ENCODE measurements at places on chromosomes 1 and 21. TPM values are rescaled to one million over a fixed set of nuclear protein-coding genes. Genes with fewer than 3 reads are reported as not detected.
A peak's percentile ranks its signal among the peaks of the same experiment; 100 is the strongest.

GRCh38 chr1:154955039-154955717, 721 bp downstream of the PBXIP1 start:
- H3K27ac ChIP-seq: peak overlapping the region; percentile 77
- H3K27me3 ChIP-seq: no peaks in the 10 kb centered on the region
- no peak for DNase-seq
- H3K36me3 ChIP-seq: peaks cover 21% of the 10 kb centered on the region
- H3K4me3 ChIP-seq: peak overlapping the region; percentile 51

DNA sequence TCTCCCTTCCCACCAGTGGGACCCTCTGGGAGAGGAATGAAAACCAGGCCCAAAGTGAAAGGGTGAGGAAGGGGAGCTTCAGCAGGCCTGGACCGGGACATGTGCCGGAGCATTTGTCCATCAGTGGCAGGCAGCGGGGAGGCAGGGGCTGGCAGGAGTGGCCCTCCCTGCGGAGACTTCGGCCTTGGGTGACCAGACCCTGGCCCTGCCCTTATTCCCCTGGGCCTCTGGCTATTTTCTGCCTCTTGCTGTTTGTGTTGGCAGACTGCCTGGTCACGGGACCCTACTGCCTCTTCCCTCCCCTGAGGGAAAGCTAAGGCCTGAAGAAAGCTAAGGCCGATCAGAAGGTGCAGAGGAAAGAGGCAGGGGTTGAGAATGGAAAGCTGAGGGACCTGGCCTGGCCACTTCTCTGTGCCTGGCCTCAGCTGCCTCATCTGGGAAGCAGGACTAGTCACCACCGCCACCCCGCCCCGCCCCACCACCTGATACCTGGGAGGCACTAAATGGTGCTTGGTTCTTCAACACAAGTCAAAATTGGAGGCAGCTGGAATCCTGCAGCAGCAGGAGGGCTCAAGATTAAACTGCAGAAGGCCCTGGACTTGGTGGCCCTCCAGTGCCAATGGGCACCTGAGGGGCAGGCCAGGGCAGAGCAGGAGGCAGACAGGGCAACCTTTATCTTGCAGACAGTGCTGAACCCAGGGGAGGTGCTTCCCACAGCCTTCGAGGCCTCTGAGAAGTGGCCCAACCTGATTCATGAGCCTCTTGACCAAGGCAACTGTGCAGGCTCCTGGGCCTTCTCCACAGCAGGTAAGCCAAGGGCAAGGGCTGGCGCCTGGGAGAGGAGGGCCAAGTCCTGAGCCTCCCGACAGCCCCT, 7.9 kb downstream of the TINAGL1 start:
- DNase-seq: no peak
- H3K27ac ChIP-seq: no peak overlapping the region
- no peak overlapping the region for H3K4me3 ChIP-seq
- H3K4me1 ChIP-seq: peaks cover 13% of the 10 kb centered on the region
- H3K27me3 ChIP-seq: no peaks in the 10 kb centered on the region
- H3K36me3 ChIP-seq: no peaks in the 10 kb centered on the region

GRCh38 chr1:208965351-208965750, 618.2 kb upstream of the CAMK1G start:
- H3K27me3 ChIP-seq: no peaks in the 10 kb centered on the region
- H3K36me3 ChIP-seq: no peaks in the 10 kb centered on the region
- DNase-seq: no peak
- no peak overlapping the region for H3K27ac ChIP-seq
- no peak overlapping the region for H3K4me3 ChIP-seq
- no peaks in the 10 kb centered on the region for H3K4me1 ChIP-seq

GRCh38 chr1:167824163-167824794, 89.7 kb downstream of the ADCY10 start:
- H3K4me3 ChIP-seq: no peak overlapping the region
- no peaks in the 10 kb centered on the region for H3K36me3 ChIP-seq
- H3K27me3 ChIP-seq: no peaks in the 10 kb centered on the region
- no peak overlapping the region for H3K27ac ChIP-seq
- H3K4me1 ChIP-seq: no peaks in the 10 kb centered on the region

OR2L13 gene
- total RNA-seq: not detected

GRCh38 chr21:33236766-33237165, 7.0 kb downstream of the IFNAR2 start:
- no peak overlapping the region for H3K4me3 ChIP-seq
- H3K27ac ChIP-seq: no peak overlapping the region
- no peaks in the 10 kb centered on the region for H3K36me3 ChIP-seq
- no peaks in the 10 kb centered on the region for H3K27me3 ChIP-seq
- DNase-seq: peak; percentile 37
- H3K4me1 ChIP-seq: peaks cover 50% of the 10 kb centered on the region

- H3K4me3 ChIP-seq: no peak overlapping the region
- H3K4me1 ChIP-seq: no peaks in the 10 kb centered on the region
- no peaks in the 10 kb centered on the region for H3K36me3 ChIP-seq
Observed at GRCh38 chr1:20426923-20427322, 59.1 kb downstream of the CAMK2N1 start.

DNA sequence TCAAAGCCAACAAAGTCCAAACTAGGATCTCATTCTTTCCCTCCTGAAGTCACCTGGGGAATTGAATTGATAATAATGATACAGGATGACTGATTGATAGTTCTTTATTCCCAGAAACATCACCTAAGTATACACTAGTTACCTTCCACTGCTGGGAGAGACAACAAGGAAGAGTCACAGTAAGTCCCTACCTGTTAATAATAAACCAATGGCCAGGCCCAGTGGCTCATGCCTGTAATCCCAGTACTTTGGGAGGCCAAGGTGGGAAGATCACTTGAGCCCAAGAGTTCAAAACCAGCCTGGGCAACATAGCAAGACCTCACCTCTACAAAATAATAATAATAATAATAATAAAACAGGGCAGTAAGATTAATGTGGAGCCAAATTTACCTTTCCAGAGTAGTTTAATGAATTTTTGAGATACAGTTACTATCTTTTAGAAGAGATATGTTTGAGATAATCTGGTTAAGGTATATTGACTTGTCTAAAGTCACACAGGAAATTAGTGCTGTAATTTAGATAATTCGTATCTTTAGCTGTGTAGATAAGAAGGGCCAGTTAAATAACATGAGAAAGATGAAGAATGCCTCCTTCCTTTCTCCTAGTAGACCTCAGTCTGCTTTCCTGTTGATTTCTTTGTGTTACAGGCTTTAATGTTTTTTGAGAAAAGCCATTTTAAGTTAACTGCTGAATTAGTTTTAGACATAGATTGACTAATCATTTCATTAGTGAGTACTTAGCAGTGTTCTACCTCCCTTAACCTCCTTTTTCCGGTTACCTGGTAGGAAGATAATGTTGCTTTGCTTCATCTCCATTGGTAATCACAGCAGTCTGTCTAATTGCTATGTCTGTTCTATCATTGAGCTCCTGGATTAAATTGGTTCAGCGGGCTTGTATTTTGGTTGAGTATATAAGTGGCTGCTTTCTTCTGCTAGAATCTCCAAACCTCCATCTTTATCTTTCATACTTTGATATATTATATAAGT, 22.0 kb downstream of the SMAP2 start:
- peaks cover 20% of the 10 kb centered on the region for H3K4me1 ChIP-seq
- H3K4me3 ChIP-seq: no peak overlapping the region
- no peak for DNase-seq
- no peaks in the 10 kb centered on the region for H3K27me3 ChIP-seq
- H3K27ac ChIP-seq: no peak overlapping the region

DNA sequence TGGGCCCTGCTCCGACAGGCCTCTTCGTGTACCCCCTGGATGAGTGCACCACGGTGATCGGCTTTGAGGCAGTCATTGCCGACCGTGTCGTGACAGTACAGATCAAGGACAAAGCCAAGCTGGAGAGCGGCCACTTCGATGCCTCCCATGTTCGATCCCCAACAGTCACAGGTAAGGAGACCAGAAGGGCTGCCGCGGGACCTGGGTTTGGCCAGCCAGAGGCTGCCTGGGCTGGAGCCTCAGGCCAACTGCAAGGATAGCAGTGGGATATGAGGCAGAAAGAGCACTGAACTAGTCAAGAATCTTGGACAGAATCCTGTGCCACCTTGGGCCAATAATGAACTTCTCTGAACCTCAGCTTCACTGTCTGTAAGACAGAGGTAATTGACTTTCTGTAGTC, 22.1 kb downstream of the VWA5B1 start:
- no peaks in the 10 kb centered on the region for H3K36me3 ChIP-seq
- no peak for DNase-seq
- H3K27me3 ChIP-seq: peaks cover 22% of the 10 kb centered on the region
- no peak overlapping the region for H3K4me3 ChIP-seq

GRCh38 chr1:206898915-206899431, 1.7 kb downstream of the IL24 start:
- no peaks in the 10 kb centered on the region for H3K4me1 ChIP-seq
- H3K27ac ChIP-seq: no peak overlapping the region
- H3K4me3 ChIP-seq: no peak overlapping the region
- H3K27me3 ChIP-seq: no peaks in the 10 kb centered on the region
- DNase-seq: no peak

DNA sequence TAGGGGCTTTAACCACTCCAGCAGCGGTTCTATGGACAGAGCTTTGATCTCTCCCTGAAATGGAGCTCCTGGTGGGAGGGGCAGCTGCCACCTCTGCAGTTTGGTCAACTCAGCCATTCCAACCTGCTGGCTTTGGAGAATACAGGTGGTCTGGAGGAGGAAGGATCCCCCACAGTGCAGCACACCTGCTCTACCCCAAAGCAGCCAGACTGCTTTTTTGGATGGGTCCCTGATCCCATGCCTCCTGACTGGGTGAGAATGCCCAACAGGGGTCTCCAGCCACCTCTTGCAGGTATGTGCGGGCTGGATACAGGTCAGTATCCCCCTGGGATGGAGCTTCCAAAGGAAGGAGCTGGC, 53.9 kb downstream of the TPTE start:
- DNase-seq: no peak
- no peaks in the 10 kb centered on the region for H3K4me1 ChIP-seq
- no peak overlapping the region for H3K4me3 ChIP-seq
- H3K27me3 ChIP-seq: no peaks in the 10 kb centered on the region
- no peak overlapping the region for H3K27ac ChIP-seq

- H3K4me1 ChIP-seq: no peaks in the 10 kb centered on the region
- H3K36me3 ChIP-seq: no peaks in the 10 kb centered on the region
- H3K27ac ChIP-seq: no peak overlapping the region
- DNase-seq: peak; percentile 69
Observed at GRCh38 chr1:219812491-219813203, 115.7 kb downstream of the SLC30A10 start.

DNA sequence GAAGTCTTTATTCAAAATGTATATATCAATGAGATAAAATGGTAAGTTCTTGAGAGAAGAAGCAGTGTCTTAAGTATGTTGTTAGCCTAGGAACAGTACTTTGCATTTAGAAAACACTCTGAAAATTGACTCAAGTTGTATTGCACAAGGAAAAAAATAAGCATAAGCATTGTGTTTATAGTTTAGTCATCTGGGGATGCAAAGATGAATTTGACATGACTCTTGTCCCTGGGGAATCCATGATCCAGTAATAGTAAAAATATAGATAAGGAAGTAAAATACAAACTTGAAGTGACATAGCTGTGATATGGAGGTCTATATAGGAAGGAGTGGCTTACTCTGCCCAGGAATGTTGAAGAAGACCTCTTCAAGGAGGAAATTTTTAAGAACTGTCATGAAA, 185.0 kb upstream of the PTBP2 start:
- no peak for DNase-seq
- H3K4me1 ChIP-seq: peaks cover 19% of the 10 kb centered on the region
- no peaks in the 10 kb centered on the region for H3K36me3 ChIP-seq
- no peaks in the 10 kb centered on the region for H3K27me3 ChIP-seq
- H3K4me3 ChIP-seq: no peak overlapping the region

DNA sequence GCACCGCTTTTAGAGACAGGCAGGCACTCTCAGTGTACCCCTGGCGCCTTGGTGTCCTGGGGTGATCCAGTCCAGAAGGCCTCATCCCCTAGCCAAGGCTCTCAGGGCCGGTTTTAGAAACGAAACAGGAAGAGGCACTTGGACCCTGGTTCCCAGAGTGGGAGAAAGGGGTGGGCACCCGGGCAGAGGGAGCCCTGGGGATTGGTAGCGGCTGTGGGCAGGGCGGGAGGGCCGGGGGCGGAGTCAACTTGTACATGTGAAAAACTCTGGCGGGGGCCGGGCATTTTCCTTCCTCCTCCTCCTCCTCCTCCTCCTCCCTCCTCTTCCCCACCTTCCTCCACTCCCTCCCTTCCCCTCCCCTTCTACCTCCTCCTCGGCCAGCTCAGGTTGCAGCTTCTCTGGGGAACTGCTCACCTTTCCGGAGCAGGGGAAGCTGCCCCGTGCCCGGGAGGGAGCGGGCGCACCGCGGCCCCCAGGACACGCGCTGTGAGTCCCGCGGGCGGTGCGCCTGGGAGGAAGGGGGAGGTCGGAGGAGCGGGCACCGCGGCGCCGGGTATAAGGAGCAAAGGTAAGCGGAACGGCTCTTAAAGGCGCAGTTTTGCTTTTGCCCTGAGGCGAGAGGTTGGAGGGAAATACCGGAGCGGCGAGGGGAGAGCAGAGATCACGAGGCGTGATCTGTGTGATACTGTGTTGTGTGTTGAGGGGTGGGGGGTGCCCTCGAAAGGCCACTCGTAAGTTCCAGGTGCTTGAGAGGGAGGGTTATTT, at the start of gene CDK18:
Gene CDK18, plus strand, starts transcription at position 359 of the 765 bp plus-strand sequence. CDS start 18,499 bp downstream, outside the sequence.
- H3K27me3 ChIP-seq: no peaks in the 10 kb centered on the region
- H3K27ac ChIP-seq: peak within 1 kb of the TSS; percentile 55
- no peaks in the 10 kb centered on the region for H3K36me3 ChIP-seq
- peaks cover 20% of the 10 kb centered on the region for H3K4me1 ChIP-seq
- DNase-seq: peak; percentile 85
- H3K4me3 ChIP-seq: peak within 1 kb of the TSS; percentile 61

NLRP3 gene
- not detected for total RNA-seq

VCAM1 gene
- 2.0 TPM for total RNA-seq

GJA8 gene
- total RNA-seq: not detected

GRCh38 chr1:203328714-203329122, 22.2 kb downstream of the FMOD start:
- DNase-seq: peak; percentile 28
- H3K36me3 ChIP-seq: no peaks in the 10 kb centered on the region
- no peaks in the 10 kb centered on the region for H3K27me3 ChIP-seq
- H3K4me1 ChIP-seq: peaks cover 31% of the 10 kb centered on the region
- no peak overlapping the region for H3K27ac ChIP-seq

AMY1A gene
- total RNA-seq: not detected

DNA sequence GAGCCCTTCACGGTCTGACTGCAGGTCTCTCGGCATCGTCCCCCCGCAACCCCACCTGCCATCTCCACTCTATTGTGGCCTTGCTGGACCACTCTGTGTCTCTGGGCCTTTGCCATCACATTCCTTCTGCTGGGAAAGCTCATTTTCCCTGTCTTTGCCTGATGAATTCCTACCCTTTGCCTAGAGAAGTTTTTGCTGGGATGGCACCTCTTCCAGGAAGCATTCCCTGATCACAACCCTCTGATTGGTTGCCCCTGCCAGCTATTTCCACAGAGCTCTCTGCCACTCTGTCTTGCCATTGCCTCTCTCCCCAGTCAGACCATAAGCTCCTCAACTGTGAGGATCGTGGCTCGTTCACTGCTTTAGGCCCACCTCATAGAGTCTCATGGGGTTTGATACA, 28.9 kb upstream of the GPR37L1 start:
- H3K27ac ChIP-seq: no peak overlapping the region
- H3K27me3 ChIP-seq: no peaks in the 10 kb centered on the region
- no peaks in the 10 kb centered on the region for H3K4me1 ChIP-seq

- DNase-seq: peak; percentile 90
- peaks cover 8% of the 10 kb centered on the region for H3K4me1 ChIP-seq
- H3K36me3 ChIP-seq: no peaks in the 10 kb centered on the region
- H3K27ac ChIP-seq: peak overlapping the region; percentile 62
Observed at GRCh38 chr1:975896-976683, 5.8 kb downstream of the PERM1 start.

GRCh38 chr21:27807596-27807995, 840.7 kb upstream of the ADAMTS5 start:
- no peaks in the 10 kb centered on the region for H3K27me3 ChIP-seq
- no peak overlapping the region for H3K4me3 ChIP-seq
- H3K4me1 ChIP-seq: no peaks in the 10 kb centered on the region
- no peak for DNase-seq
- no peaks in the 10 kb centered on the region for H3K36me3 ChIP-seq

IL23R gene
- not detected for total RNA-seq

All from A673 (cell line).